Mesenchymal stem cell (in vitro differentiated cells and primary cell): ENCODE measurements at places on chromosomes 5 and 9.

DNA sequence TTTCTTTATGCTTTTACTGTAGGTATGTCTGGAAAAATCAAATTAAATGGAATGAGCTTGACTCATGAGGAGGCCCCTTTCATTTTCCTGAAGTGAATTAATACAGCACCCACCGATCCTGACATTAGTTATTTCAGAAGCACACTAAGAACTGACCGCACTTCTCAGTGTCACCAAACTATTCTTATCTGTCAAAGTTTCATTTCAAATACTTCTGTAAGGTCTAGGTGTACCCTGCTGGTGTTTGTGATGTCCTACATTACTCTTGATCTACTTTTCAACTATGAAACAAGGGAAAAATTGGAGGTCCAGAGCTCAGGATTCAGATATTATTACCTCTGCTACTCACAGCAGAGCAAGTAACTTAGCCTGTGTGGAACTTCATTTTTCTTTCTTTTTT lies 1.8 kb upstream of the TEK start:
- DNase-seq: no peak

- no peak for DNase-seq
Observed at GRCh38 chr5:169950333-169950732, 30.0 kb downstream of the INSYN2B start.

DNA sequence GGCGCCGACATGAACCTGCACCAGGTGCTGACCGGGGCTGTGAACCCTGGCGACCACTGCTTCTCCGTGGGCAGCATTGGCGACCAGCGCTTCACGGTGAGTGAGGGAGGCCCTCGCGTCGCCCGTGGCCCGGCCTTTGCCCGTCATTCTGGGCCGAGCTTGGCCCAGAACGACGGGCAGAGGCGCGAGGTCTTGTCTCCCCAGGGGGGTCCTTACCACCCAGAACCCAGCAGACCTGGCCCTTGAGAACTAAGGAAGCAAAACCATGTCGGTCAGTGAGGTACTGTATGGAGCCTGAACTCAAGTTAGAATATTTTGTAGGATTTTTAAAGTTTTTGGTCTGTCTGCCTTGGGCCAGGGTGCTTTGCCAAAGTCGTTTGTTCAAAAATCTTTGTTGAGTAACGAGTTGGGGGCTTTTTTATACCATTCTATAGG lies 691 bp downstream of the DMXL1 start:
- DNase-seq: no peak

GRCh38 chr9:83646500-83647239 lies 23.7 kb downstream of the IDNK start:
- no peak for DNase-seq

GRCh38 chr9:92547356-92547755 lies 11.6 kb upstream of the ECM2 start:
- DNase-seq: no peak

DNA sequence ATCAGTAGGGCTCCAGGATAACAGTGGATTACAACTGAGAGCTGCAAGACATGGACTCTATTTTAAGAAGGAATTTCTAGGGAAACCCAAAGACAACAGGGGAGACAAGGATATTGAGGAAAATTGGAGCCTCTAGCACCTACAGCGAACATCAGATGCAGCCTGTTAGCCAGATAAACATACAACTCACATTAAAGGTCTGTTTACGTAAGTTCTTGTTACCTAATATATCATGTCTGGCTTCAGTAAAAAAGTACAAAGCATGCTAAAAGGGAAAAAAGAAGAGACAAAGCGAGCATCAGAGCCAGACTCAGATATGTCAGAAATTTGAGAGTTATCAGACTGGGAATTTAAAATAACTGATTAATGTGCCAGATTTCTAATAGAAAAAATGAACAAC lies 17.2 kb downstream of the GNPDA1 start:
- DNase-seq: no peak

DNA sequence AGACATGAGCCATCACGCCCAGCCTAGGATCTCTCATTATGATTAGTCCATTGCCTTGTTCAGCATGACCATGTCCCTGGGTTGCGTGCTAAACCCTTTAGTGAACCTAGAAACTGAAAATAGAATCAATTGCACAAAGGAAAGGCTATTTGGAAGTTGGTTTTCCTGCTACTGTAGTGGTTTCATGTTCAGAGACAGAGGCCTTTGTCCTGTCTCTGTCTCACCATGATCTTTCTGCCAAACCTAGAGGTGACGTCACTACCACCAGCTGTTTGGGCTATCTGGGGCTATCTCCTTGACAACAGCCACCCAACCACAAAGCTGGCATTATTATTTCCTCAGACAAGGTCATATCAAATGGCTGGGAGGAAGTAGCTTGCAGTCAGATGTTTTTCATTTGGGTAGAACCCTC lies 4.0 kb upstream of the CDK5RAP2 start:
- DNase-seq: peak; percentile 54

DNA sequence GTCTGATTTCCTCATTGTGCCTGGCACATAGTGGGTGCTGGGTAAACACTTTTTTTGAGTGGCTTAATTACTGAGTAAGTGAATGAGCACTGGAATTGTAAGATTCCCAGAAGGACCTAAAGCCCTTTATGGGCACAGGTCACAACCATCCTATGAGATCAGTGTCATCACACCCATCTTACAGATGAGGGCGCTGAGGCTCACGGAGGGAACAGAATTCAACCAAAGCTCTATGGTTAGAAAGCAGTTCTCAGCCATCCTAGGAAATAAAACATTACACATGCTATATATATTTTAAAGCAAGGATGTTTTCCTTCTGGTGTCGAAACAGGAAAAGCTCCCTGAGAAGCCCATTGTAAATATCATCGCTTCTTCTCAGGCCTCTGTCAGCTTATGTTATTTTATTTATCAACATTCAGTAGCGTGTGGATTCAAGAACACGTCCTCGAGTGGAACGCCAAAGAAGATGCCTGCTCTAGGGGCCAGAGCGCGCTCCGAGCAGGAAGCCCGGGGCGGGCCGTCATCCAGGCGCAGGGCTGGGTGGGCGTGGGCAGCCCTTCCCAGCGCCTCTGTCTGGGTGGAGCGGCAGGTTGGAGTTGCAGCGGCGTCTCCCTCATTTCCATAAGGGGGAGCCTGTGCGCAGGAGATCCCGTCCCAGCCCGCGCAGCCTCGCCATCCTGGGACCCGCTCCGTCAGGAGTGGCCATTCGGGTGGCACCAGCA lies 155.8 kb upstream of the SMIM23 start:
- DNase-seq: peak; percentile 55

DNA sequence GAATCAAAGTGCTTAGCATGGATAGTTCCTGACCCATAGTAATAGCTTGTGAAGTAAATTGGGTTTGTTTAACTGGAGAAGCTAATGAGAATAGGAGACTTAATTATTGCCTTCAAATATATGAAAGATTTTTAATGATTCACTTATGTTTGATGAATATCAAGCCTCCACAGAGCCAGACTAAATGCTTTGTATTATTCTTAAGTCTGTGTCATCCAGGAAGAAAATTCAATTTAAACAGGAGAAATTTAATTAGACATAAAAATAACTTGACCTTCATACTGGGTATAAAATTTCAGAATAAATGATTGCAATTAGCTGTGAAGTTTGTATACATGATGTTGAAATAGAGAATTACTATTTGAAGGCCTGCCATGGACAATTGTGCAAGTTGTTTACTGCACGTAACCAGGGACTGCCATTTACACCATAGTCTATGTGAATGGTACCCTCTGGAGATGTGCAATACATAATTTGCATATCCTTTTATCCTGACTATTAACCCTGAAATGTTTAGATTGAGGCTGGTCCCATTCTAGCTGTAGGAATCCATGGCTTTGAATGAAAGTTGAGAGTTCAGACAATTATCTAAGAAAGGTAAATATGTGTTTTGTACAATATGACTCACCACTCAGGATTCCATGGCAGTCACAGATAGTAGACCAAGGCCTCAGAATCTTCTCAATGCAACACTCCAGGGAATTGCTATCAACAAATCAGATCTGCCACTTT lies 133.5 kb upstream of the IL12B start:
- DNase-seq: peak; percentile 44

DNA sequence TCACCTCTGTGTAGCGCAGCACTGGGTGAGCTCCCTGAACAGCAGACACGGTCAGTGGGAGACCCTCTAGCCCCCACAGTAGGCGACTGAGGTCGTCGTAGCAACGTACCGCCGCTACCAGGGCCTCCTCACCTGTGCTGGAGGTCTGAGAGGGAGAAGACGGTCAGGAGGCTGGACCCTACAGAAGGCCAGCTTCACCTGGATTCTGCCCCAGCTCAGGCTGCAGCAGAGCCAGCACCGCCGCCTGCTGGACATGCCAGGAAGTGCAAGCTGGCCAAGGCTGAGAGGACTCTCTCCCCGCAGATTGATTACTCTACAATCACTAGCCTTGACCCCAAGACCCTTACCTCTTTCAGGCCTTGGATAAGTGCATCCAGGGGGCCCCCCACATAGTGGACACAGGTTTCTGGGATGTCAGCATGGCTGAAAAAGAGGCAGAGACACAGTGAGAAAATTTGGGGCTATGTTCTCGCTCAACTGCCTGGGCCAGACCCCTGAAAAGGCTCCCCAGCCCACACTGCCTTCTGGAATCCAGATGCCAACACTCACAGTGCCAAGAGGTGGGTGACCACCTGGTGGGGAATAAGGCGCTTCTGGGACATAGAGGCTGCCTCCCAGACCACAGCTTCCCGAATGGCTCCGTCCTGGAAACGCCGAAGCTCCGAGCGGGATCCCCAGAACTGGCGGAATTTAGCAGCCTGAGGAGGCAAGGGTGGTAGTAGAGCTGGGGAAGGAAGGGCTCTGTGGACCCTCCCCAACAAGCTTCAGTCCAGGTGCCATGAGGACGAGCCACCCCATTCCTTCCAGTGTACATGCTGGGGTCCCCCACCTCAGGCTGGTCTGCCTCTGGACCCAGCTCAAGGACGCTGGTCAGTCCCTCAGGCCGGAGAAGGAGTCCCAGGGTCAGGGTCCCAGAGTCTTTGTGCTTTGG lies 6.9 kb downstream of the NOL6 start:
- peak; percentile 37 for DNase-seq

DNA sequence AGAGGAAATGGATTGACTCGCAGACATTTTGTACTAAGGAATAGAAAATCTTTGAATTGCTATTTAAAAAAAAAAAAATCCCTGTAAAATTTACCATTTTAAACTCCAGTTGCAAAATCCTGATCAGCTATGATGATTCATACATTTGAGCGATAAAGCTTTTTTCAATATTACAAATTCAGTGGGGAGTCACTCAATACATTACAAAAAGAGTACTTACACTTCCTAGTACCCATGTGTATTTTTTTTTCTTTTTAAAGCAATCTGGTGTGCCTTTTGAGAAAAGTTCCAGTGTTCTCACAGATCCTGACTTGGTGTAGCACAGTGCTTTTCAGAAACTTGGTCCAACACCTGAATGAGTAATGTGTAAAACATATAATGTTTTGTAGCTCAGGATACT lies 54.3 kb downstream of the PIK3R1 start:
- DNase-seq: no peak

DNA sequence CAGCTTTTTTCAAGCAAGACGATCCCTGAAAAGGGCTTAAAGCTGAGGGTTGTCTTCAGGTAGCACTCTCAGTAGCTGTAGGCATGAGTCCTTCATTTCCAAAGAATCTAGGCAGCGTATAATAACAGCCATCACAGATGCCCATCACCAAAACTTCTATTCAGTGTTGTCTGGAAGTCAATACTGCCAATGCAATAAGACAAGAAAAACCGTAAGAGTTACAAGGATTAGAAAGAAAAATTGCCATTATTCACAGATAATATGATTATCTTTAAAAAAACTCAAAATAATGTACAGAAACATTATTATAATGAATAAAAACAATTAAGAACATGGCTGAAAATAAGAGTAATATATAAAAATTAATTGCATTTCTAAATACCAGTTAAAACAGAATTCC lies 208.2 kb upstream of the ADRA1B start:
- DNase-seq: no peak

DNA sequence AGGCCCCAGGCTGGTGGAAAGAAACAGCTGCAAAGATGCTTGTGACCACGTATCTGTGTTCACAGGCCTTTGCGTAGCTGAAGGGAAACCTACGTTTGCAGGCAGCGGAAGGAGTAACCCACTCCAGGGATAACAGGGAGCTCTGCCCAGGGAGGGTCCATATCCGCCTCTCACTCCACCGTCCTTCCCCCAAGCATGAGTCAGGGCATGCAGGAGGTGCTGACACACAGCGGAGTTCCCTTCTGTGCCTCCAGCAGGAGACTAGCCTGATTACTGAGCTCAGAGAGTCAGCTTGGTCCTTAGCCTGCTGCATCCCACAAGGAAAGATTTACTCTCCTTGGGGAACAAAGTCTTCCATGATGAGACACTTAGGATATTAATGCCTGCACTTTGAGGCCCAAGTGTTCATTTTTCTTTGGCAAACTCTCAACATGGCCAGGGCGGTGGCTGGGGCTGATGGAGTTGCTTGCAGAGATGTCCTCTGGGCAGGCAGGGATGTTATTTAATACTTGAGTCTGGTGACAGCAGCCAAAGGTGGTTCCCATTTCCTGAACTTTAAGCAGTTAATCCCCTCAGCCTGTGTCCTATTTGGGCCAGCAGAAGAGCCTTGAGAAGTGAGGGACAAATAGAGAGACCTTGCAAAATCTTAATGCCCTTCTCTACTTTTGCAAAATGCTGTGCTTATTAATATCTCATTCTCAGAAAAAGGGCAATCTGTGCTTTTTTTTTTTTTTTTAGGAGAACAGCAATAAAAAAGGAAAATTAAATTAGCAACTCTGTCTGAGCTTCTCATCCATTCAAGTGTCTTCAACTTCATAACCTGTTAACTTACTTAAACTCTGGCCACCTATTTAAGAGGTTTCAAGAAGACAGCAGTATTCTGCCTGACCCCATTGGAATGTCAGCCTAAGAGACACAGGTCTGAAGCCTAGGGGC lies 222.1 kb downstream of the HSPA4 start:
- peak; percentile 21 for DNase-seq

GRCh38 chr9:26565118-26565517 lies 327.5 kb downstream of the CAAP1 start:
- DNase-seq: no peak

DNA sequence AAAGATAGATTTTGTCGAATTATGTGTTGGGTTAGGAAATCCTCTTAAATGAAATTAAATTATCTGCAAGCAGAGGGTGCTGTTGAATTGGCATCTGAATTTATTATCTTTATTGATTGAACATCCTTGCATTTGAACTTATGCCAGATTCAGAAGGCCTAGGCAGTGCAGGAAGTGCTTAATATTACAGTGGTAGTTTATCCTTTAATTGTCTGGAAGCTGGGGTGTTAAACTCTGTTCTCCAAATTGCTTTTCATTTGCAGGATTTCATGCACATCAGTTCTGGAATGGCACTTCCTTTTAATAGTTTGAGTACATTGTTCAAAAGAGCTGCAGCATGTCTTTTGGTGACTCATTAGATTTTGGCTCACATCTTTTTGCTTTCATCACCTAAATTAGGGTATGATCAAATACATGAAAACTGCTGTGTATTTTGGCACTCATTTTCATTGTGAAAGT lies 186.3 kb downstream of the KDM4C start:
- DNase-seq: peak; percentile 40

DNA sequence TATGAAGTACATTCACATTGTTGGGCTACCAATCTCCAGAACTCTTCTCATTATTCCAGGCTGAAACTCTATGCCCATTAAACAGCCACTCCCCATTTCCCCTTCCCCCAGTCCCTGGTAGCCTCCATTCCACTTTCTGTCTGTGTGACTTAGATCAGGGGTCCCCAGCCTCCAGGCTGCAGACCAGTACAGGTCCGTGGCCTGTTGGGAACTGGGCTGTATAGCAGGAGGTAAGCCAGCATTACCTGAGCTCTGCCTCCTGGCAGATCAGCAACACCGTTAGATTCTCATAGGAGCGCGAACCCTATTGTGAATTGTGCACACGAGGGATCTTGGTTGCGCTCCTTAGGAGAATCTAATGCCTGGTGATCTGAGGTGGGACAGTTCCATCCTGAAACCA lies 23.1 kb downstream of the ZNF618 start:
- no peak for DNase-seq
